ENCODE measurements at places on chromosomes 5 and 9. TPM values are rescaled to one million over a fixed set of nuclear protein-coding genes. Genes with fewer than 3 reads are reported as not detected.
A peak's percentile ranks its signal among the peaks of the same experiment; 100 is the strongest.

DNA sequence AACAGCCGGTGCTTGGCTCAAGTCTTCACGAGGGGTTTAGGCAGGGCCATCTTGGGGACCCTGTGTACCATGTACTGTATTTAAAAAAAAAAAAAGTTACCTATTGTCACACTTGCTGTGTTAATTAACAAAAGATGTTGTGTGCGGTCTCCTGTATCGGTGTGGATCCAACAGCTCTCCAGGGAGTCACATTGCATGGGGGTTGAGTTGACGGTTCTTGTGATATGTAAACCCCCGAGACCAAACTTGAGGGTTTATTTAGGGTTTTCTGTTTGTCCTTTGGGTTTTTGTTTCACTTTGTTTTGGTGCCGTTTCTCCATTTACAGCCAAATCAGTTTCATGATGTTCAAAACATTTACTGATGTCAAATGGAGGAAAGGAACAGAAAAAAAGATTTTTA lies 22.2 kb downstream of the AMBP start:
- peaks cover 12% of the 10 kb centered on the region for H3K4me1 ChIP-seq
- DNase-seq, result no peak
- peaks cover 42% of the 10 kb centered on the region for H3K36me3 ChIP-seq
- no peaks in the 10 kb centered on the region for H3K27me3 ChIP-seq
- no peak overlapping the region for H3K4me3 ChIP-seq

DNA sequence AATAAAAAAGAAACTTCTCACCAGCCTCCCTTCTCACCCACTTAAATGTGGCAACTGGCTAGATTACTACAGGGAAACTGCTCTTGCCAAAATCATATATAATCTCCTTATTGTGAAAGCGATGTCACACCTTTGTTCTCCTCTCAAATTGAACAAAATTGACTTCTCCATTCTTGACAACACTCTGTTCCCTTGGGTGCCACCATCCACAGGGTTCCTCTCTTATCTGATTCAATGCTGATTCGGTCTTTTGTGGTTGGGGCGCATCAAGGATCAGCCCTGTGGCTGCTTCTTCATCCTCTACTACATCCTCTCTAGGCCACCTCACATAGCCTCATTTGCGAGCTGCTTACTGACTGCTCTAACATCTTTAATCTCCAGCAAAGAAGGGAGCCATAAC lies 86.1 kb downstream of the EDIL3 start:
- no peaks in the 10 kb centered on the region for H3K27me3 ChIP-seq
- H3K4me1 ChIP-seq, result no peaks in the 10 kb centered on the region
- no peaks in the 10 kb centered on the region for H3K36me3 ChIP-seq
- no peak overlapping the region for H3K4me3 ChIP-seq

- DNase-seq, result peak; percentile 86
- no peaks in the 10 kb centered on the region for H3K27me3 ChIP-seq
- peak within 1 kb of the TSS; percentile 5 for H3K4me3 ChIP-seq
- no peaks in the 10 kb centered on the region for H3K36me3 ChIP-seq
- peak within 1 kb of the TSS; percentile 73 for H3K27ac ChIP-seq
- peaks cover 91% of the 10 kb centered on the region for H3K4me1 ChIP-seq
Measured at GRCh38 chr5:150640311-150641005, at the start of gene SYNPO. Gene SYNPO (plus strand): TSS chr5:150640660. CDS start chr5:150648276, 7,616 bp downstream.

F2RL2 gene
- polyA plus RNA-seq, result 0.76 TPM

DNA sequence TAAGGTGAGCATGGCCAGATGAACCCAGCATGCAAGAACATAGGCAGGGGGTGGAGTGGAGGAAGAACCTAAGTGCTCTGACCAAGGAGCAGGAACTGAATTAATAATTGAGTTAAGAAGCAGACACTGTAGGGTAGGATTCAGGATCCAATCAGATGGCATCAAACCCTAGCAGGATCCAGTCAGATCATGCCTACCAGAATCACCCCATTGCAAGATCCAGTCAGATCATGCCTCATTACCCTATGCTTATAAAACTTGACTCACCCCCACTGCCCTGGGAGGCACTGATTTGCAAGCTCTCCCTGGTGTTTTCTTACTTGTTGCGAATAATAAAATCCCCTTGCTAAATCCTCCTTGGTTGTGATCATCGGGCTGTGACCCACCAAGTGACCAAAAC lies 19.7 kb downstream of the TUSC1 start:
- H3K4me1 ChIP-seq, result no peaks in the 10 kb centered on the region
- no peaks in the 10 kb centered on the region for H3K27me3 ChIP-seq
- DNase-seq, result no peak
- no peak overlapping the region for H3K4me3 ChIP-seq
- H3K36me3 ChIP-seq, result no peaks in the 10 kb centered on the region

- H3K4me1 ChIP-seq, result no peaks in the 10 kb centered on the region
- H3K27ac ChIP-seq, result no peak overlapping the region
- no peaks in the 10 kb centered on the region for H3K36me3 ChIP-seq
- DNase-seq, result peak; percentile 7
- no peak overlapping the region for H3K4me3 ChIP-seq
- H3K27me3 ChIP-seq, result no peaks in the 10 kb centered on the region
Measured at GRCh38 chr5:175214152-175214551, 229.8 kb downstream of the DRD1 start.

NOXA1 gene
- 14.4 TPM for polyA plus RNA-seq

MEIKIN gene
- not detected for polyA plus RNA-seq

PRRC1 gene
- polyA plus RNA-seq, result 17.5 TPM

DNA sequence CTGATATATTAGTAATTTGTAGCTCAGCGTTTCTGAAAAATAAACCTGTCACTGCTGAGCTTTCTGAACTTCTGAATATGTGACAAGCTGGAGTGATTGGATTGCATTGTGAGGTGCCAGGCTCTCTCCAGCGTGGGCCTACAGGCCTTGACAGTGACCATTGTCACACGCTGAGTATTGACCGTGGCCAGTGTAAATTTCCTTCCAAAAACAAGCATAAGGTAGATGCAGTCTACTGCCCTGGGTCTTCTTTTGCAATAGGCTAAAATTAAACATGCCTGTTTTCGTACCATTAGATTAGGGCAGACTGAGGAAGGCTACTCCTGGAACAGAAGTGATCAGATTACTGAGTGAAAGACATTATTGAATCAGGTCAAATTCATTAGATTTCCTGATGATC lies 60.2 kb downstream of the SPEF2 start:
- no peaks in the 10 kb centered on the region for H3K36me3 ChIP-seq
- no peak for DNase-seq
- H3K4me1 ChIP-seq, result no peaks in the 10 kb centered on the region
- no peak overlapping the region for H3K27ac ChIP-seq

DNA sequence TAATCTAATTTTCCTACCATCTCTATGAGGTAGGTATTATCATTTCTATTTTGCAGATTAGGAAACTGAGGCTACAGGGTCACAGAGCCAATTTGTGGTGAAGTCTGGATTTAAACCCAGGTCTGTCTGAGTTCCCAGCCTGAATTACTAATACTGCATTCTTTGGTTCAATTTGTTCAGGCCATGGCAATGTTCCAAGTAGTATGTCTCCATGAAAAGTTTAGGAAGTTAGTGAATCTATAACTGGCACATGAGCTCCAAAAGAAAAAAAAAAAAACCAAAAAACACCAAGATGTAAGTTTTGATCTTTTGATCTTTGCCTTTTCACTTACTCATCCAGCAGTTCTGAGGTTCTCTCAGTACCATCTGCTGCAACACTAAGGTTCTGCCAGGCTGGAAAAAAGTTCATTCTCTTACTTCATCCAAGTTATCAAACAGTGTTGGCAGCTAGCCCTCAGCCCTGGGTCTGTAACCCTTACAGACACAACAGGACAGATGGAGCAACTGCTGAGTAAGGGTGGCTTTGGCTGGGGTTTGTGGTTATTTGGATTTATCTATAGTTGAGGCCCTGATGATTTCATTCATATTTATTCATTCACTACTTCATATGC lies 4.4 kb upstream of the TMEM268 start:
- H3K36me3 ChIP-seq, result no peaks in the 10 kb centered on the region
- H3K4me1 ChIP-seq, result peaks cover 20% of the 10 kb centered on the region
- H3K27me3 ChIP-seq, result no peaks in the 10 kb centered on the region
- DNase-seq, result no peak
- no peak overlapping the region for H3K4me3 ChIP-seq
- H3K27ac ChIP-seq, result no peak overlapping the region

SLC1A3 gene
- 11.5 TPM for polyA plus RNA-seq

UBAP1 gene
- polyA plus RNA-seq, result 43.8 TPM

DNA sequence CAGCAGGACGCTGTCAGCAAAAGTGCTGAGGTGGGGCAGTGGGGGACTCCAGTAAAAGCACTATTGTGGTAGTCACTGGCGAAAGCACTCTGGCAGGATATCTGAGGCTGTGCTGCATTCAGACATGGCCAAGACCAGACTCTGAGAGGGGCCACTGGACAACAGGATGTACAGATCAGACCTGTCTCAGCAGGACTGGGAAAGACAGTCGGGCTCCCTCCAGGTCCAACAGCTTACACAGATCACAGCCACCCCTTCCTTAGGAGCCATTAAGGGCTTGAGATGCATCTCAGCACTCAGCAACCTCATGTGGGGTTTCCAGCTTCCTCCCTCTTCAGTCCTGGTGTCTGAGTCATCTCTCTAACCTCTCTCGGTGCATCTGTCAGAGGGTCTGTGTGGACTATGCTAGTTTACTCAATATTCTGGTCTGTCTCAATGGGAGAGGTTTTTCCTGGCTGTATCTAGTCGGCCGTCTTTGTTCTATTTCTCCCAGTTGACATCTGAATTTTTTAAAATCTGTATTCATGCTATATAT lies 154.5 kb downstream of the CWC27 start:
- H3K4me3 ChIP-seq, result no peak overlapping the region
- H3K27ac ChIP-seq, result no peak overlapping the region
- peaks cover 6% of the 10 kb centered on the region for H3K4me1 ChIP-seq
- peaks cover 4% of the 10 kb centered on the region for H3K36me3 ChIP-seq
- DNase-seq, result no peak

- no peaks in the 10 kb centered on the region for H3K27me3 ChIP-seq
- H3K4me3 ChIP-seq, result peak overlapping the region; percentile 22
- no peaks in the 10 kb centered on the region for H3K36me3 ChIP-seq
- peak; percentile 60 for DNase-seq
- peaks cover 15% of the 10 kb centered on the region for H3K4me1 ChIP-seq
Measured at GRCh38 chr9:113807173-113808061, 68.7 kb upstream of the ZNF618 start.

- no peaks in the 10 kb centered on the region for H3K27me3 ChIP-seq
- no peak for DNase-seq
- H3K4me1 ChIP-seq, result no peaks in the 10 kb centered on the region
- no peak overlapping the region for H3K4me3 ChIP-seq
Measured at GRCh38 chr5:156182174-156182967, 144.6 kb upstream of the SGCD start.

GRCh38 chr5:61817472-61818326 lies 485.6 kb downstream of the ZSWIM6 start:
- no peaks in the 10 kb centered on the region for H3K36me3 ChIP-seq
- H3K27me3 ChIP-seq, result no peaks in the 10 kb centered on the region
- no peak overlapping the region for H3K27ac ChIP-seq
- H3K4me3 ChIP-seq, result no peak overlapping the region

DNA sequence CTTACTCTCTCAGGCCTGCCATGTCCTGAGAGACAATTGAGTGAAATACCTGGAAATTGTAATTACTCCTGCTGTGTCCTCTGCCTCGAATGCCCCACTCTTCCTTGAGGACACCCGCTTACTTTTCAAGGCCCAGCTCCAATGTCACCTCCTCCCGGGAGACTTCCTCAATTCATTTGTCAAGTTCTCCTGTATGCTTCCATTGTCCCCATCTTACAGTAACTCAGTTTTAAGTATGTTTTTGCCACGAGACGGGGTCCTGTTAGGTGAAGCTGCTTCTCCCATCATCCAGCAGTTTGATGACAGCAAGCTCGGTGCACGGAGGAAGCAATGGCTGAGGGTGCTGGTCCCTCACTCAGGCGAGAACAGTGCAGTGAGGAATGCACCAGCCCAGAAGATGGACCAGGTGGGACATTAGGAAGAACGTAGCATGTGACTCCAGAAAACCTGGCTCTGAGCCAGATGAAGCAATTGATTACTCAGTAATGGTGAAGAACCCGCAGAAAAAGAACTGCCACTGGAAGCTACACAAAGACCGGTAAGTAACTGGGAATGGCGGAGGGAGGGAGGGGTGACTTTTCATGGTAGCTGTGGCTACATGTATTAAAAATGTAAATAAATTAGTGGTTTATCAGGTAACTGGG lies 274.8 kb downstream of the DENND1A start:
- peaks cover 7% of the 10 kb centered on the region for H3K36me3 ChIP-seq
- no peak for DNase-seq
- H3K4me3 ChIP-seq, result no peak overlapping the region
- no peaks in the 10 kb centered on the region for H3K27me3 ChIP-seq
- H3K4me1 ChIP-seq, result no peaks in the 10 kb centered on the region
- H3K27ac ChIP-seq, result no peak overlapping the region

PAPPA gene
- polyA plus RNA-seq, result 0.73 TPM

DNA sequence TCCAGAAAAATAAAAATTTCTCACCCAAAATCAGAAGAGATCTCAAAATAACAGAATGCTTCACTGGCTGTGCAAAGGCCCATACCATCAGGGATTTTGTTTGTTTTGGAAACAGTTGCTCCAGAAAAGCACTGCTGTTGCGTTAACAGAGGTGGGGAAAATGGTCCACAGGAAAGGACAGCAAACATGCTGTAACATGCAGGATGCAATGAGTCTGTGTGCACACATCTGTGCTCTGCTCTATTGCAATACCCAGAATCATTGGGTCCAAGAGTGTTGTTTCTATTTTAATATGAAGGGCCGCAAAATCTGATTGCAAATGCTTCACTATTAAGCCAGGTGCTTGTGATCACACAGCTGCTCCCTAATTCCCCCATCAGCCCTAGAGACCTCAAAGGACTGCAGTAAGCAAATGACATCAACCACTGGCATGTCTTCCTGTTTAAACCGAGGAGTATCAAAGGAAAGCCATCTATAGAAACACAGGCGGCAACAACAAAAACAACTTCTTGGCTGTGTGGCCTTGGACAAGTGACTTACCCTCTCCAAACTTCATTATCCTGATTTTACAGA lies 141.0 kb downstream of the DCP2 start:
- H3K4me1 ChIP-seq, result peaks cover 22% of the 10 kb centered on the region
- no peaks in the 10 kb centered on the region for H3K36me3 ChIP-seq
- H3K4me3 ChIP-seq, result no peak overlapping the region
- H3K27me3 ChIP-seq, result no peaks in the 10 kb centered on the region
- H3K27ac ChIP-seq, result no peak overlapping the region

PHF24 gene
- 0.05 TPM for polyA plus RNA-seq

ENHO gene
- polyA plus RNA-seq, result 3.3 TPM

- H3K27me3 ChIP-seq, result no peaks in the 10 kb centered on the region
- H3K4me3 ChIP-seq, result no peak overlapping the region
- no peak overlapping the region for H3K27ac ChIP-seq
- no peaks in the 10 kb centered on the region for H3K4me1 ChIP-seq
Measured at GRCh38 chr5:61969347-61969746, 336.7 kb upstream of the KIF2A start.

- no peak overlapping the region for H3K27ac ChIP-seq
- DNase-seq, result peak; percentile 88
- no peak overlapping the region for H3K4me3 ChIP-seq
- H3K27me3 ChIP-seq, result no peaks in the 10 kb centered on the region
- H3K4me1 ChIP-seq, result no peaks in the 10 kb centered on the region
Measured at GRCh38 chr9:15135164-15135792, 171.7 kb downstream of the TTC39B start.

DNA sequence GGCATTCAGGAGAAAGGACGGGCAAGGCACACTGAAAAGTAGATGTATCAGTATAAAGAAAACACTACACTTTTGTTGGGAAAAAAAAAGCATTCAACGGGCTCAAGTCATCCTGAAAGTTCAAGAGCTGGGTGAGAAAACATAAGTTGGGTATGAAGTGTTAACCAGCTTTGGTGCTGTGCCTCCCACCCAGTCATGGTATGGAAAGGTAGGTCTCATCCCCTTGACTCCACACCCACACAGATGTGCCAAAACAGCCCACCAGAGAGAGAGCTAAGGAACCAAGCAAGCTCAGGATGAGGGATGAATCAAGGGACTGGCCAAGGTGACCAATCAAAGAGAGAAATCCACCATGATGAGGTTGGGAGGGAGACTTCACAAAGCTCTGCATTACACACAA lies 54.7 kb downstream of the ESM1 start:
- no peaks in the 10 kb centered on the region for H3K4me1 ChIP-seq
- H3K36me3 ChIP-seq, result no peaks in the 10 kb centered on the region
- H3K4me3 ChIP-seq, result no peak overlapping the region
- H3K27ac ChIP-seq, result no peak overlapping the region

CTXN3 gene
- not detected for polyA plus RNA-seq
